ENCODE measurements at places on chromosomes 6 and 20. TPM values are rescaled to one million over a fixed set of nuclear protein-coding genes. Genes with fewer than 3 reads are reported as not detected.

GRCh38 chr20:49431329-49431728 is 51.1 kb downstream of the KCNB1 start:
- DNase-seq, result no peak

DNA sequence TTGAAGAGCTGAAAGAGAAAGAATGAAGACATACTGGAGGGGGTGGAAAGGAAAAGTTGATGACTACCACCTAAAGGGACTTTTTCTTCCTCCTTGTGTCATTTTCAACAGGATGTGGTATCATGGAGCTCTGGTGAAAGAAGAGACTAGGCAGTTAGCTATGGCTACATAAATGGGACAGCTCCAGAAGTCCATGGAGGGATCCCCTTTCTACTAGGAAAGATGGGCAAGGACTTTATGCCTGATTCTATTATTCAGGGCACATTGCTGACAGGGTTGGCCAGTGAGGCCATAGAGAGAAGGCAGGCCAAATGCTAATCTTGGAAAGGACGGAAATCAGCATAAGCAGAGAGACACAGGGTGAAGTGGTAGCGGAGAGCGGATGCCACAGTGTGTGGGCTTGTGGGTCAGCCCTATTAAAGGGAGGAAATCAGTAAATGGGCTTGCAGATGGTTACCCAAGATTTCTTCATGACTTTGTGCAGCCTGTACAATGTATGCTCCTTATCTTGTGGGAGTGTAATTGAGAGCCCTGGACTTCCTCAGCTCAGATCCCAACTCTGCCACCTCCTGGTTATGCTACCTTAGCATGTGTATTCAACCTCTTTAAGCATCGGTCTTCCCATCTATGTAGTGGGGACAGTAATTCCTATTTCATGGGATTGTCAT is 77.4 kb upstream of the TMEM170B start:
- DNase-seq, result no peak

GRCh38 chr6:150640556-150641209 is 41.0 kb downstream of the PLEKHG1 start:
- no peak for DNase-seq

DNA sequence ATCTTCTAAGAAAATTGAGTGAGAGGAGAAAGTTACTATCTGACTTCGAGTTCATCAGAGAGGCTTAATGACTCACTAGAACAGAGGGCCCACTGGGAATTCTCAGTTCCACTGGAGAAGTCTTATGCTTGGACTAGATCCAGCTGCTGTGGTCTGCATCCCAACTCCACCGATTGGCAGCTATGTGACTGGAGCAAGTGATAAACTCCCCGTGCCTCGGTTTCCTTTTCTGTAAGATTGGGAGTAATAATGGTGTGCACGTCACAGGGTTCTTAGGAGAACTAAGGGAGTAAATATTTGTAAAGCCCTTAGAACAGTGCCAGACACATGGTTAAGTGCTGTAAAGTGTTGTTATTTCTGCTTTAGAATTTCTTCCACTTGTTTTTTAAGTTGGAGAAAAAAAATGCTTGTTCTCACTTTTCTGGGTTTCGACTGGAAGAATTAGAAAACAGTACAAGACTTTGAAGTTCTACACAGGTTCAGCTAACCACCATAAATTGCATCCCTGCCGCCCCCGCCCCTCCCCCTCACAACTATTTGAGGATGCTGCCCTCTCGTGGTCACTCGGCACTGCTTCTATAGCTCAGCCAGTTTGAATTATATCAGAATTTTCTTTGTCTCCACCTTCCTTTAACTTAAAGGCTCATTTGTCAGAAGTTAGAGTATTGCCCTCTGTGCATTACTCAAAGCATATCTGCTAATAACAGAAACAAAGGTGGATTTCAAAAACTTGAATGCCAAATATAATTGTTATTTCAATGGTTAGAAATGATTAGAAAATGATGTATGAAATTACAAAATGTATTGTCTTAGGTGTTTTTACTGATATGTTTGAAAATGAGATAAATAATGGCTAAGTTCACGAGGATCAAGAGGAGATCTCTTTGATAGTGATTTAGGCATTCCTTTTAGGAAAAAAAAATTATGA is 95.0 kb upstream of the IFNGR1 start:
- DNase-seq, result no peak

DNA sequence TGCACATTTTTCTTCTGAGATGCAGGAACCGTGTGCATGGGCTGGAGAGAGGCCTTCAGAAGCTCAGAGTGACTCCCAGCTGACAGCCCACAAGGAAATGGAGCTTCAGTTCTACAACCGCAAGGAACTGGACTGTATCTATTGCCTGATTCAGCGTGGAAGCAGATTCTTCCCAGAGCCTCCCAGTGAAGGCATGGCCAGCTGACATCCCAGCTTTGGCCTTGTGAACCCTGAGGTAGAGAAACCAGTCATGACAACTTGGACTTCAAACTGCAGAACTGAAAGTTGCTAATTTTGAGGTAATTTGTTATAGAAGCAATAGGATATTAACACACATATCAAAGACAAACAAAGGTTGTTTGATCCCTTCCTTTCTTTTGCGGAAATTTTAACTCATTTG is 94.3 kb upstream of the NOX3 start:
- no peak for DNase-seq

- DNase-seq, result no peak
These were observed 146.8 kb downstream of the EYA2 start for GRCh38 chr20:47041396-47041899.

DNA sequence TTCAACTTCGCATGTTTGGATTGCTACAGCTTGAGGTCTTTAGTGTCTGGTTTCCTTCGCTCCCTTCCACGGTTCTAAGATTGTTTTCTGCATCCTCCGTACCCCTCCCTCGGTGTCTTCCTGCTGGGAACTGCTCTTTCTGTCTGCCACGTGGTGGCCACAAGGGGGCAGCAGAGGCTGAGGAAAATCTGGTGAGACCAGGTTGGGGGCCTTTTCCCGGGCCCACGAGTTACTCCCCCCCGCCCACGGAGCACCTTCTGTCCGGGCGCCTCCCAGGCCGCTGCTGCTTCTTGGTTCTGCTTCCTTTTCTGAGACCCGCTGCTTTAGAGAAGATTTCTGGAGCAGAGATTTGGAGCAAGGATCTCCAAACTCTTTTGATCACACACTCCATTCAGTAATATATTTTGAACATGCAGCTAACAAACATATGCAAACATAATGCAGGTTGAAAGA is 21.1 kb upstream of the NOTCH4 start:
- DNase-seq, result no peak

EYA2 gene
- total RNA-seq, result 32.8 TPM

GRCh38 chr20:58407201-58407873 is 18.3 kb downstream of the VAPB start:
- DNase-seq, result no peak

DNA sequence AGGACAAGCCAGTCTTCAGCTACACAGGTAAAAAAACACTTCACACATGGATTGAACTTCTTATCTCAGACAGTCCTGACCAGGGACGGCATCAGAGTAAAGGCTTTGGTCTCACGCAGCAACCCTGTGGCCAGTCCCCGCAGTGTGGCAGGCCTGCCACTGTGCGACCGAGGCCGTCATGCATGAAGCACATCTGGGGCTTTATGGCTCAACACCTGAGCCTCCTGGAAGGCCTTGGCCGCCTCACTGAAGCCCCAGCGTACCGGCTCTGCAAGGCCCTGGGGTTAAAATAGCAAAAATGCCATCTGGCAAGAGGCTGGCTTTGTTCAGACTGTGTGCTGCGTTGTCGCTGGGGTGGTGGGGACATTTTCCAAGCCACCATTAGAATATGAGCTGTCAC is 32.8 kb downstream of the TBC1D7 start:
- no peak for DNase-seq

IP6K3 gene
- total RNA-seq, result 0.13 TPM

FOXF2 gene
- total RNA-seq, result 2.7 TPM

DNA sequence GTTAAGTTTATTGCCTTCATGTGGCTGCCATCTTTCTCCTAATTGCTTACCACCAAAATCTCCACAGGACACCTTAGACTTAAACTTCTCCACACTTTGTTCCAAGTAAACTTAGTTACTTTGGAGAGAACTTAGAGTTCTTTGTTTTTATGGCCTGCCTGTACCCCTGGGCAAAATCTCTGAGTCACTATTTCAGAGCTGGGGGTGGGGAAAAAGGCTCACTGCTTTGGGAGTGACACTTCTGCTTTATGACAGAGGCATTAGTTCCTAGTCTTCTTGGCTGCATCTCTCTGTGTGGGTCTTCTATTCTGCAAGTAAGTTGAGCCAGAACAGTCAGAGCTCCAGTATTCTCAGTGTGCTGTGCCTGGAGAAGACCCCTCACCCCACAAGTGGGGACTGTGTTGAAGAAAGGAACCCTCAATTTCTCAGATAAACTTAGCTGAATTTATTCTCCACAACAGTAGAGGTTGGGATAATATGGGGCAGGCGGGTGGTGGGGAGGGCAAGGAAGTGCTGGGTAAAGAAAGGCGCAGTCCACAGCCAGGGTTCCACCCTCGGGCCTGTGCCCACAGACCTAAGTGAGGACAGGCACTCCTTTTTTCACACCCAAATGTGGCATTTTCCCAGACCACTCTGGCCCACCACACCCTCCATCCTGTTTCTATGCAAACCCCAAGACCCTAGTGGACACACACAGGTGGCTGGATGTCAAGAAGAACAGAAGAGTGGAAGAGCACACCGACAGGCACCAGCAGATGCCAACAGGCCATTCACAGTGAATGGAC is 636.6 kb upstream of the MAN1A1 start:
- no peak for DNase-seq

DNA sequence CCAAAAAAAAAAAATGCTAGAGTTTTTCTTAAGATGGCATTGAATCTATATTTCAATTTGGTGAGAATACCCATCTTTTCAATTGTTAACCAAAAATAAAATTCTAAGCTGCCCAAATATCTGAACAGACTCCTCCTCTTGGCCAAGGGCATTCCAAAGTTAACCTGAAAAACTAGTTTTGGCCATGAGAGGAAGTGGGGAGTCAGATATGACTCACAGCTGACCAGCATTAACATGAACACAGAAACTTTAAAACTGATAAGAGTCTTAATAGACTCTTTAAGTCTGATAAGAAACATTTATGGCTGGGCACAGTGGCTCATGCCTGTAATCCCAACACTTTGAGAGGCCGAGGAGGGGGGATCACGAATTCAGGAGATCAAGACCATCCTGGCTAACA is 171.3 kb downstream of the FAXC start:
- no peak for DNase-seq

GRCh38 chr20:34129518-34130162 is 17.6 kb upstream of the EIF2S2 start:
- no peak for DNase-seq

GRCh38 chr20:45701104-45701503 is 734 bp upstream of the WFDC13 start:
- no peak for DNase-seq

PDE7B gene
- 5.4 TPM for total RNA-seq

- no peak for DNase-seq
These were observed 76.8 kb downstream of the AKAP7 start for GRCh38 chr6:131212024-131212423.

DNA sequence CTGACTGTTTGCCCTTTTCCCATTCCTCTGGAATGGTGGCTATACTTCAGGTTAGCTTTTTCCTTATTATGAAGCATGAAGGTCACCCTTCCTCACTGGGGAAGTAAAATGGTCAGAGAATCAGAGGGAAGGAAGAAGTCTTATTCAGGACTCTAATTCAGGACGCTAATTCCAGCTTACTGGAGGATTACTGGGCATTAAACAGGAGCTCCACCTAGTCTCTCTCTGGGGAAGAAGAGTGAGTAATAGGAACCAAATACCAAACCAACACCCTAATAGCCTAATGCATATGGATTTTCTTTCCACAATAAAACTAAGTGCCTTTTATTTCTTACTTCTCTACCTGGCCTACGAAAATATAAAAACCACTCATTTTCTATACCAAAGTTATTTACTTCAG is 10.1 kb downstream of the CRISP1 start:
- DNase-seq, result no peak

DNA sequence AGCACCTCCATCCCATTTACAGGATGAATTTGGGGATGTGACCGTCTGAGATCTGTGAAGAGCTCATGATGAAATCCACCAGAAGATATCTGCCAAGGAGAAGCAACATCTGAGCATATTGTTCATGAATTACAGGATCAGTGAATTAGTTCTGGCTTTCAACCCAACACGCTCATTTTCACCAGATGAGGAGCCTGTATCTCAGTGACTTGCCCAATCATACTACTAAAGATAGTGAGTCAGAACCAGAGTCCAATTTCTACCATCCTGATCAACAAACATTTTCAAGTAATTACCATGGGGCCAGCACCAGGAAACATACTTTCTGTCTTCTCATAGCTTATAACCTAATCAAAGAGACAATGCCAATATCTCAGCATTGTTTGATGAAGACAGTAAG is 116.6 kb downstream of the ZDHHC14 start:
- no peak for DNase-seq

ZNF318 gene
- total RNA-seq, result 16.1 TPM

- no peak for DNase-seq
These were observed 24.8 kb downstream of the LYRM2 start for GRCh38 chr6:89613790-89614189.

DNA sequence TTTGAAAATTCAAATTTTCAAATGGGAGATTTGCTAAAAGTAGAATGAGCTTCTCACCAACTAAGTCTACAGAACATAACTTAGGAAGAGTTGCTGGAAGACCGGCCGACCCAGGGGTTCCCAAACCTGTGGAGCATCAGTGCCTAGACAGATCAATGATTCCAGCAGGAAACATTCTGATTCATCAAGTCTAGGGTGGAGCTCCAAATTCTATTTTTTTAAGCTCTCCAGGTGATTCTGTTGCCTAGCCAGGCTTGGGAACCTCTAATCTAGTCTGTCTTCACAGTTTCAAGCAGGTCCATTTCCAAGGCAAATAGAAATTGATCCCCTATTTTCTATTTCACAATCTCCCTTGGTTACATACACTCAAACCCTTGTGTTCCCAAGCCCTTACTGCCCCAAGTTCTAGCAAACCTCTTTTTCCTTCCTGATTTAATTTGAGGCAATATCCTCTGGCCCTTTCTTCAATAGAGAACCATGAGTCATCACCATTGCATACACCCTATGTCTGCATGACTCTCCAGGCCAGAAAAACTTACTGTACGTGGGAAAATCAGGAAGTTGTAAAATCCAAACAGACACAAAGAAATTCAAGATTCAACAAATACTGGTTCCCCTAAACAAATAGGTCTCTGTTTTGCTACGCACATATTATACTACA is 8.9 kb downstream of the ATXN1 start:
- no peak for DNase-seq

DNA sequence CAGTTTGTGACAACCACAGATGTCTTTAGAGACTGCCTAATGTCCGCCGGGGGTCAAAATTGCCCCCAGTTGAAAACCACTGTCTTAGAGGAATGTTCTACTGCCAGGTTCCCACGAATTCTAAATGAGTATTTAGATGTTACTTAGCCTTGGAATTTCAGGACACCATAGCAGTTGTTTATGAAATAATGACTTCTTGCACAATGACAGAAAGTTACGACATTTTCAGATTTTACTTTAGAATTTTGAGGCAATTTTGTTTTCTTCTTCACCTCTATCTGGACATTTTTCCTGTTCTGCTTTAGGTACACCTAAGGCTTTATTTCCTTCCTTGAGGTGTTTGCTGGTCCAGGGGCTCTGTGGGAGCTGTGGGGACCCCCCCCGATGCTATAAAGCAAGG is 83.4 kb downstream of the CCDC170 start:
- DNase-seq, result no peak

- DNase-seq, result no peak
These were observed 234.5 kb downstream of the TFAP2A start for GRCh38 chr6:10180138-10181074.

- no peak for DNase-seq
These were observed 24.2 kb downstream of the EDN3 start for GRCh38 chr20:59324521-59325141.

GRCh38 chr6:52307900-52308372 is 23.4 kb upstream of the MCM3 start:
- no peak for DNase-seq

FOXC1 gene
- total RNA-seq, result 7.6 TPM

BMP2 gene
- total RNA-seq, result 14.3 TPM

All from mesenteric fat pad (tissue), 1 donor.